CD4-positive, alpha-beta T cell treated with Interferon alpha-2 for 1 hour (primary cell): ENCODE measurements at places on chromosomes 2 and 18.
A peak's percentile ranks its signal among the peaks of the same experiment; 100 is the strongest.

GRCh38 chr2:113131352-113132185 lies 4.2 kb downstream of the IL1RN start:
- DNase-seq = no peak

DNA sequence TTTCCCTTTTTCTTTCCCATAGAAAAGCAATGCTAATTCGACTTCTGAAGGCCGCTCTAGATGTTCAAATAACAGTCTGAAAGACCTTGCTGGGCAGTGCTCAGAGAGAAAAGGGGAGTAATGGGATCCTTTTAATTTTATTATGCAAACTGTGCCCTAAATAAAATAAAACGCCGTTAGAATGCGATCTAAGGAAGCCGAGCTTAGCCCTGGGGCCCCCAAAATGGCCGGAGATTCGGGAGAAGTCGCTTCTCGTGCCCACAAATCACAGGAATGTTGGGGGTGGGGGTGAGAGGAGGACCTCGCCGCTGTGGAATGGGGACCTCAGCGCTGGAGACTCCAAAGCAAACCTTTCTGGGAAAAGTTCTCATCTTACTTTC lies 8.4 kb upstream of the POU3F3 start:
- no peak for DNase-seq

DNA sequence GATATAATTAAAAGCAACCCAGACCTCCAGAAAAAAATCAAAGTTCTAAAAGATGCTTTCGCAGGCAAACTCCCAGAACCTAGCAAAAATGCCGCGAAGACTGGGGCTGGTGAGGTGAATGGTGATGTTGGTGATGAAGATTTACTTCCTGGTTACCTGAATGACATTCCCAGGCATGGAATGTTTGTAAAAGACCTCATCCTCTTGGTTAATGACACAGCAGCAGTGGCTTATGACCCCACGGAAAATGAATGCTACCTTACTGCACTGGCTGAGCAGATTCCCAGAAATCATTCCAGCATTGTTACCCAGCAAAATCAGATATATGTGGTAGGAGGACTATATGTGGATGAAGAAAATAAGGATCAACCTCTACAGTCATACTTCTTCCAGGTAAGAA lies 994 bp downstream of the KLHL41 start:
- no peak for DNase-seq

DNA sequence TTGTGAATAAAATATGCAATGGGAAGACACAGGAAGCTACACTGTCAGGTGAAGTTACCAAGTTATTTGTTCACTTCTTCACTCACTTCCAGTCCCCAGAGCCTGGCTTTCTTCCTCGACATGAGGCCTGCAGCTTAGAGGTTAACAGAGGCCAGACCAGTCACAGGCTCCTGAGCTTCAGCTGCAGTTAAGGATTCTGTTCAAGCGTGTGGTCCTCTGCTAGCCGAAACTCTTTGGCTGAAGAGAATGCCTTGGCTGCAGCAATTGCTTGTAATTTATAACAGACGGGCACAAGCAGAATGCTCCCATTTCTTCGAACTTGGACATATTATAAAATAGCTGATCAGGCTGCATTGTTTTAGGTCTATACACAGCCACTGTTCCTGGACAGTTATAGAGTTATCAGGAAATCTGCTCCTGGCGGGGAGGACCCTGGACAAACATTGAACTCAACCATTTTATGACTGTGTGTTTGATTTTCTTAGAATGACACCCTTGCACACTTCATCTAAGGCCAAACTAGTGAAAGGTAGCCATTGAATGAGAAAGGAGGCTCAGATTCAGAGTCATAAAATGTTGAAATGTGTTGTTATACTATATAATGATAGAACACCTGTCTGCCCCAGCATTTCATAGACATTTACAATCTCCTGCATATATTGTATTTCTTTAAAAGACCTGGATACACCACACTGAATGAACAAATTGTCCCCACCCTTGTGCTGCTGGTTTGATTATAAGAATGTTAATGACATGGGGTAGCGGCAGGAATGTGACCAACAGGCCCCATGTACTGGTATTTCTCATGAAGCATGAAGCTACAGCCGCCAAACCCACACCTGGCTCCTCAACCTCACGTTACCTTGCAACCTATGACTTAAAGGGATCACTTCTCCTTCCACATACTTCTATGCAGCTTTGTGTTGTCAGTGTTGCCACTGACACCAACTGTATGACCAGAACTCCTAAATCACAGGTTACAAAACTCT lies 153.6 kb downstream of the TDRD15 start:
- no peak for DNase-seq

DNA sequence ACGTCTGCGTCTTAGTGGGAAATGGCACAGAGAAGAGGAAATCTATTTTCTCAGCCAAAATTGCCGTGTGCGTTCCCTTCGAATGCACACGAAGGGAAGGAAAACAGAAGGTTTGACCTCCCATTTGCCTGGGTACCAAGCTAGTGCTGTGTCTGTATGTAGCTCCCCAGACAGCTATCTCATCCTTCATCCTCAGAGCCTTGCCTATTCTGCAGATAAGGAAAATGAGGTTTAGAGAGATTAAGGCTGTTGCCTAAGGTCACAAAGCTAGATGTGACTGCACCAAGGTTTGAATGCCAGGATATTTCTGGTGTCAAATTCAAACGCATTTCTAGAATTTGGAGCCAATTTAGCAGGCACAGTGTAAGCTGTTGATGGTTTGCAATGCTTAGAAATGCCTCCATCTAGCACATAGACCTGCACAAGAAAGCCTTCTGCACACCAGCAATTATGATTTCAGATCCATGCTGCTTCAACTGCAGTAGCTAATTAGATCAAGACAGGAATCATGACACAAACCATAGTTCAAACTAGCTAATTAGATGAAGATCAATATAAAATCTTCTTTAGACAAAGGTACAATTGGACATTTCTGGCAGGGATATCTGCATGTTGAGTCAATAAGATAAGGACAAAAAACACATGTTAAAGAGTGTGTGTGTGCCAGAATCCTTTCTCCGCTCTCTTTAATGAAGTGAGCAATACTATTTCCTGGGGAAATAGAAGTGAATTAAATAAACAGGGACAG lies 115.1 kb downstream of the CMPK2 start:
- no peak for DNase-seq

DNA sequence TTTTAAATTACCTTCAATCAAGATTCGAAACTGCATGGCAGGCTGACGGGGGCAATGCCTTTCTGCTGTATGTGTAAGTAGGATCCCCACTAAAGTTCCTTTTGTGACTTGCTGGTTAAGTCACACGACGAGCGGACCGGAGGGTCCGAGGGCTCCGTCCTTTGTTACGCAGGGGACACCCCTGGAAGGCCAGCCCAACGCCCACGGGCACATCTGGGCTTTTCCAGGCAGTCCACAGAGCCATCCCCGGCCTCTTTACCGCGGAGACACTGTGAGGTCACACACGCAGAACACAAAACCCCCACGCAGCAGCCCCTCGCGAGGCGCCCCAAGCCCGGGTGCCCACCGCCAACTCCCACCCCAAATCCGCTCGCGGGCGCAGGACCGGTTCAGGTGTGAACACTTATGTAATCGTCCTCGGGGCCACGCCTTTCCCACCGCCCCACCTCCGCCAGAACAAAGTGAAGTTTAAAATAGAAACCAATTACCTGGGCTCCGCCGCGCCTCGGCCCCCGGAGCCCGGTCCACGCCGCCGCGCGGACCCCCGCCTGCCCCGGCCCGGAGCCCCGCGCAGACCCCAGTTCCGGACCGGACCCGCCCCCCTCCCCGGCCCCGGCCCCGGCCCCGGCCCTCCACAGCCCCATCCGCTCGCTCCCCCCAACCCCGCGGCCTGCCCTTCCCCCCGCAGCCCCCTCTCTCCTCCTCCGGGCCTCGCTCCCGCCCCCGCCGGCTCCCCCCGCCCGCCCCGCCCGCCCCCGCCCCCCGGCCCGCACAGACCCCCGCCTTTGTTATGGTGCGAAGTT lies 4.2 kb downstream of the ZNF516 start:
- DNase-seq = peak; percentile 73

GRCh38 chr2:77521548-77521891 lies 656 bp downstream of the LRRTM4 start:
- no peak for DNase-seq

DNA sequence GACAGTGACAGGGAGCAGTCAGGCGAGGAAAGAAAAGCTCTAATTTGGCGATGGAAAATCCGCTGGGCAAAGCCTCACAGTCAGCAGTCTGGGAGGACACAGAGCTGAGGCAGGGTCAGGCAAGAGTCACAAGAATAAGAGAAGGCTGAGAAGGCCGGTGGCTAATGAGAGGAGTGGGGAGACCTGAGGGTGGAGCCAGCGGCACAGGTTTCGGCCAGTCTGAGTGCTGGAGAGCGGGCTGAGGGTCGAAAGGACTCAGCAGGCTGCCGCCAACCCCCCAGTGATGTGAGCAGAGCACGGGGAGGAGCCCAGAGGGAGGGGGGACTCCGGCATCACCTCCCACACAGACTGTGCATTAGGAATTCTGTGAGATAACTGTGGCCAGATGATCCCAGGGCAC lies 500.6 kb upstream of the MYT1L start:
- no peak for DNase-seq

DNA sequence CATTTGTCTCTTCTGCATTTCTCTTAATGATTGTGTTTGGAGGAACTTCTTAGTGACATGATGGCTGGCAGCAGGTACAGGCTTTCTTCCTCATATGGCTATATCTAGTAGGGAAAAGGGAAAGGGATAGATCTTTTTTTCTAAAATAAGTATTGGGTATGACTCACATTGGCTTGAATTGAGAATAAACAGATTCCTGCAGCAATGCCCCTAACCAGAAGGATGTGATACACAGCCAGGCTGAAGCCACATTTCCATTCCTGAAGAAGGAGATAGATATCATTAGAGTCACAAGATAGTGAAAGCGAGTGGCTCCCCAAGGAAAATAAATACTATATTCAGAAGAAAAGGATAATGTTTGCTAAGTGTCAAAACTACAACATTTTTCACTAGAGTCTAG lies 61.1 kb downstream of the VWC2L start:
- no peak for DNase-seq

DNA sequence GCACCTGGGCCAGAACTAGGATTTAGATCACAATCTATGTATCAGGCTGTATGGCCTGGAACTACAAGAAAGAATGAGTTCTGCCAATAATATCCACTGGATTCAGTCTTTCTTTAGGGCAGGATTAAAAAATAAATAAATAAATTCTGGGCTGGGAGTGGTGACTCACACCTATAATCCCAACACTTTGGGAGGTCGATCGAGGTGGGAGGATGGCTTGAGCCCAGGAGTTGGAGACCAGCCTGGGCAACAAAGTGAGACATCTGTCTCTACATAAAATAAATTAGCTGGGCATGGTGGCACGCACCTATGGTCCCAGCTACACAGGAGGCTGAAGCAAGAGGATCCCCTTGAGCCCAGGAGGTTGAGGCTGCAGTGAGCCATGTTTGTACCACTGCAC lies 8.1 kb downstream of the AMMECR1L start:
- no peak for DNase-seq

DNA sequence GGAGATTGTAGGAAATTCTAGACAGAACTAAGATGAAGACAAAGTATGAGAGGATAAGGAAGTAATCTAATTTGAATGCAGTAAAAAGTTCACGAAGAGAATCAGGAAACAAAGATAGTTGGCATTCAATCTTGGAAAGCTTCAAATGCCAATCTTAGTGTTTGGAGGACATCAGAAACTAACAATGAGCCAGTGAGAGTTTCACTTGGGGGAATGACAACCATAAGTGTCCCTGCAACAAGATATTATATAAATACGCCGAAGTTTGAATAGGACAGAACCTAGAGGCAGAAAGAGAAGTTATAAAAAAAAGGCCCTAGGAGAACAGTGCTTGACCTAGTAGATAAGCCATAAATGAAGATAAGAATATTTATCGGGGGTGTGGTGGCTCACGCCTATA lies 11.1 kb downstream of the SNRPG start:
- DNase-seq = no peak

GRCh38 chr2:21198637-21199036 lies 74.9 kb downstream of the TDRD15 start:
- DNase-seq = no peak

DNA sequence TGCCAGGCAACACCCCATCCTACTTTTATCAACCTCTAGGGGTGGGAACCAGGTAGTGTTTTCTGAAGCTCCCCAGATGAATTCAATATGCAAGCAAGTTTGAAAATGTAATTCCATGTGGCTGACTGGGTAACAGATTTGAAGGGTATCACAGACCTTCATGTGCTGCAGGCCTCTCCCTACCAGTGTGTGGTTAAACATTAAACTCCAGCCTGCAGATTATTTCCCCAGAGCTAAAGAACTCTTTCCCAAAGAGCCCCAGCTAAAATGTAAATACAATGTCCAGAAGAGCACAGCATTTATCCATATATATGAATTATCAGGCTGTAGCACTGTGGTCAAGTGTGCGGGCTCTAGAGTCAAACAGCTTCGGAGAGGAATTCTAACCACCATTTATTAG lies 134.1 kb downstream of the MYO5B start:
- DNase-seq = no peak

- DNase-seq = no peak
Observed at GRCh38 chr2:138724327-138724726, 55.9 kb downstream of the NXPH2 start.
